Neural crest cell (in vitro differentiated cells): ENCODE measurements at places on chromosomes 7 and 10. TPM values are rescaled to one million over a fixed set of nuclear protein-coding genes. Genes with fewer than 3 reads are reported as not detected.
A peak's percentile ranks its signal among the peaks of the same experiment; 100 is the strongest.

WDR86 gene
- total RNA-seq = 24.8 and 29.8 TPM in 2 replicates

CALHM3 gene
- total RNA-seq = not detected in 2 replicates

AKR1C4 gene
- total RNA-seq = not detected in 2 replicates

GRID2IP gene
- total RNA-seq = 0.54 and 0.61 TPM in 2 replicates

FBXL13 gene
- total RNA-seq = 2.1 TPM in 2 replicates

GFRA1 gene
- 72.4 and 72.8 TPM in 2 replicates for total RNA-seq

NUTM2A gene
- 3.0 and 3.7 TPM in 2 replicates for total RNA-seq

HYAL4 gene
- not detected in 2 replicates for total RNA-seq

DNA sequence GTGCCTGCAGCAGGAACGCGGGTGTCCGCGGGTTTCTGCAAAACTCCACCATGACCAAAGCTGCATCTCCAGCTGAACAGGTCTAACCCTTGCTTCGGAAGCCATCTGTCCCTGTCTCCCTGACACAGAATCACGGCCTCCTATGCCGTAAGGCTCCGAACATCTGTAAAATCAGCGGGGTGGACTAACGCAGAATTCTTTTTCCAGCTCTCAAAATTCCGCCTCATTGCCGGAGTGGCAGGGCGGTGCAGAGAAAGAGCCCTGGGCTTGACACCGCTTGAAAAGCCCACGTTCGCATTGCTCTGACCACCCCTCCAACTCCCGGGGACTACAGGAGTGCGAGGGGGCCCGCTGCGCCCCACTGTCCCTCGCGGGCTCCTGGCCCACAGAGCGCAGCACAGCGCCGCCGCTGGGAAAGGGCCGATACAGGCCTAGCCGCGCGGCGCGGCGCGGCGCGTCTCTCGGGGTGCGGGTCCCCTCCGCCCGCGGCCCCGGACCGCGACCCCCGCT is 409 bp downstream of the DNMBP start:
- H3K27me3 ChIP-seq = peaks cover 11% of the 10 kb centered on the region
- peak overlapping the region; percentile 76 for H3K27ac ChIP-seq
- H3K4me1 ChIP-seq = peaks cover 51% of the 10 kb centered on the region
- peak; percentile 53 for DNase-seq
- H3K4me3 ChIP-seq = peak overlapping the region; percentile 91

DNA sequence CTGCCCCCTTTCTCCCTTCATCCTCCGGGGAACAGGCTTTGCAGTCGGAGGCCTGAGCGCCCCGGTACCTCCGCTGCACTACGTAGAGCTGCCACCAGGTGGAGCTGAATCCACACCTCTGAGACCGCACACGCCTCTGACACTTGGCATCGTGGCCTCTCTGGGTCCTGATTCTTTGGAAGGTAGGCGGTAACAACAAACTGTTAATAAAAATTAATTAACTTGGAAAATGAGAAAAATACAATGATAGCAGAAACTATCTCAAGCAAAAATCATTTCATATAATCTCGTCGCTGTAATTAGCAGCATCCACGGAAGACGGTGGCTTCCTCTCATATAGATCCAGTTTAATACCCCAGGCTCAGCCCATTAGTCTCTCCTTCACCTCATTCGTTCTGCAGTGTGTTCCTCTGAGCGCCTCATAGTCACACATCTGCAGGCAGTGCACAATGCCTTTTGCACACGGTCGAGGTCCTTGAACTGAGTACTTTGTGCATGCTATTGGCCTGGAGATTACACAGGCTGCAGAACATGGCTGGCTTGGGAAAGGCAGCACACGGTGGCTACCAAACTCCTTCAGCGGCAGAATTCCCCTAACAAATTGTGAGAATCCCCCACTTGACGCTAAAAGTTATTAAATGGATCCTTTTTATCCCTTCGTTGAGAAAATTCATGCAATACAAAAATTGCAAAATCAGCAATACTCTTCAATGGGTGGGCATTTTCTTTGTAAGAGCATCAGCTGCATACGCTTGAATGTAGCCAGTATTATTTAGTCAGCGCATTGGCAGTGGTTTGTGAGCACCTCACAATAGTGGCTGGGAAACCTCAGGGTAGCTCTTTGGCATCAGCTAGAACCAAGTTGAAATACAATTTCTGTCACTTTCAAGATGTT is 18.7 kb downstream of the OR9A2 start:
- H3K27ac ChIP-seq = no peak overlapping the region
- H3K4me3 ChIP-seq = no peak overlapping the region
- H3K4me1 ChIP-seq = peaks cover 4% of the 10 kb centered on the region
- H3K27me3 ChIP-seq = peaks cover 7% of the 10 kb centered on the region
- DNase-seq = peak; percentile 89

- no peaks in the 10 kb centered on the region for H3K36me3 ChIP-seq
- no peaks in the 10 kb centered on the region for H3K27me3 ChIP-seq
- no peak for DNase-seq
- H3K4me3 ChIP-seq = no peak overlapping the region
Measured at GRCh38 chr10:98404571-98405359, 10.2 kb downstream of the PYROXD2 start.

DNA sequence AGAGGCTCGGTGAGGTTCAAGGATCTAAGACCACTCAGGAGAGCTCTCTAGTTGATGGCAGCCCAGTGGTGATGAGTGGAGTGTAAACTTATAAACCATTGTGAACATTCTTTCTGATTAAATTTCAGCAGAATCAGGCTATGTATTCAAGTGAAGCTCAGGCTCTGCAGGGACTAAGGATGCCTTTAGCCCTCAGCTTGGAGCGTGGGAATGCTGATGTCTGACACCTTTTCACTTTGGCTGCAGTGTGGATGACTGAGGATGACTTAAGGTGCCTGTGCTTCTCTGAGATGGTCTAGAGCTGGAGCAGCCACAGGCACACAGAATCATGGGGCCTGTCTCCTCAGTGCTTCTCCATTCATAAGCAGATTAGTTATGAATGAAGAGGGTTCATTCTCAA is 150.4 kb downstream of the SORCS3 start:
- DNase-seq = no peak
- peaks cover 11% of the 10 kb centered on the region for H3K27me3 ChIP-seq
- H3K36me3 ChIP-seq = no peaks in the 10 kb centered on the region
- no peak overlapping the region for H3K4me3 ChIP-seq
- H3K27ac ChIP-seq = no peak overlapping the region

DNA sequence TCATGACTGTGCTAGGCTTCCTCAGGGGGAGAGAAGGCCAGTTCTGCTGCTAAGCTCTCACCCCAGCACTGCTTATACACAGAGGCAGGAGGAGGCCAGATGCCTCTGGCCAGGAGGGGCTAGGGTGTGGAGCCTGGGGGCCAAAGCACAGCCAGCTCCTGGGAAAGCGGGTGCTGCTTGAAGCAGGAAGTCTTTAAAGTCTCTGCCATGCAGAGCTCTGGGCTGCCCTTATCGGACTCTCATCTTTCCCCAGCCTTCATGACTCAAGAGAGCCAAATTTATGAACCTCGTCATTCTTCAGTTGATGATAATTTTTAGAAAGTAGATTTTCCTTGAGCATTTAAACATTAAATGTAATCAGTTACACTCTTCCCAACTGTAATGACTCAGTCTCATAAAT is 11.2 kb upstream of the TSPAN14 start:
- no peaks in the 10 kb centered on the region for H3K27me3 ChIP-seq

DNA sequence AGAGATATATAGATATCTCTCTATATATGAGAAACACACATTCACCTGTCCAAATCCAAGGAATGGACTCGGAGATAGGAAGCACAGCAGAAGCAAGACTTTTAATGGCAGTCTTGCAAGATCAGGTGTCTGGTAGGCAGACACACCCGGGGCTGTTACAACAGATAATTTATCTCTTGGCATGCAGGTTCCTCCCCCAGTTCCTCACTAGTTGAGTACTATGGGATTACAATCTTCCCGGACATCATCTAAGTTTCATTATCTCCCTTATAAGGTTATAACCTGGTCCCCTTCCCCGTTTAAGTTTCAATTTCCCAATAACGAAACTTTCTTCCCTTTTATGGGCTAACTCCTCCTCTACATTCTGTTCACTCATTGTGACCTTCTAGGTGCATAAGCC is 399.3 kb downstream of the PPP1R3A start:
- H3K4me1 ChIP-seq = no peaks in the 10 kb centered on the region
- H3K4me3 ChIP-seq = no peak overlapping the region
- H3K36me3 ChIP-seq = no peaks in the 10 kb centered on the region
- DNase-seq = no peak

DNA sequence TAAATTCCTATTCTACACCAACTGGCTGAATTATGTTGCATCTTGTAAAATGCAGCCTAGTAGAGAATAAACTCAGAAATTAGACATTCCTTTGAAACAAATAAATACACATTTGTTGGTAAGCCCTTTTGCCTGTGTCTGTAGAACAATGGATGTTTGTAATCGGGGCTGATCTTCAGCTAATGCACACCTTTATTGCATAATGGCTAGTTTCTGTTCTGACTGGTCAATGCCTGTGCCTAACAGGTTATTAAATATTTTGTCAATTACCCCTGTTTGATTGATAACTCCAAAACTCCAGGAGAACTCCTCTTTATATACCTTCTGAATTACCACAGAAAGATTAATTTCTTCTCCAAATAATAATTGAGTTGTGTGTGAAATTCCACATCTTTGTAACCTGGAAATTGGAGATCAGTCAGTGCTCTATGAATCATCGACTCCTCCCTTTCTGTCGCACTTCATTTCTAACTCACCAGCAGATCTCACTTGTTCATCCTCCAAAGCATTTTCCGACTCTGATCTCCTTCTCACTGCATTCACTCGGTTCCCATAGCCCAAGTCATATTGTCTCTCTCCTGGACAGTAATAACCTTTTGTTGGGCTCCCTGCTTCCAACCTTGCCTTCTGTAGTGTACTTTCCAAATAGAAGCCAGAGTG is 196.0 kb upstream of the FZD1 start:
- H3K27ac ChIP-seq = no peak overlapping the region
- H3K4me1 ChIP-seq = peaks cover 8% of the 10 kb centered on the region
- no peak overlapping the region for H3K4me3 ChIP-seq

GRCh38 chr7:45028920-45029344 is 28.9 kb downstream of the CCM2 start:
- H3K4me1 ChIP-seq = no peaks in the 10 kb centered on the region
- H3K27me3 ChIP-seq = no peaks in the 10 kb centered on the region
- H3K36me3 ChIP-seq = peaks cover 13% of the 10 kb centered on the region
- DNase-seq = no peak

DNA sequence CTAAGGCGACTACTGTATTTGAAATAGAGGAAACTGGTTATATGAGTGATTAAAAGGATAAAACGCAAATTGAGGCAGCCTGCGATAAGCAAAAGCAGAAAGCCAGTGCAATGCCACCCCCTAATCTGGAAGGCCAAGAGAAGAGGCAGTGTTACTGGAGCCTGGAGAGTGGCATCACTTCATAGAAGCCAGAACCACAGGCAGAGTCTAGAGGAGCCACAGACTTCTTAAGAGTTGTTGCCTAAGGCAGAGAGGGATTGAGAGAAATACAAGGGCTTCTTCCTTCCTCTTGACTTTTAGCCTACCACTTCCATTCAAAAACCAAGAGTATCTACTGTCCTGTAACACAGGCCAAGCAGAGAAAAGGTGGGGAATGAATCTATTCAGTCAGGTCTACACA is 94.9 kb upstream of the SKAP2 start:
- H3K4me3 ChIP-seq = no peak overlapping the region
- no peaks in the 10 kb centered on the region for H3K36me3 ChIP-seq
- no peaks in the 10 kb centered on the region for H3K4me1 ChIP-seq
- no peak overlapping the region for H3K27ac ChIP-seq

- H3K36me3 ChIP-seq = peaks cover 2% of the 10 kb centered on the region
- no peak overlapping the region for H3K4me3 ChIP-seq
- H3K27ac ChIP-seq = no peak overlapping the region
- no peaks in the 10 kb centered on the region for H3K4me1 ChIP-seq
- DNase-seq = no peak
Measured at GRCh38 chr10:33465747-33466146, 131.3 kb upstream of the NRP1 start.

DNA sequence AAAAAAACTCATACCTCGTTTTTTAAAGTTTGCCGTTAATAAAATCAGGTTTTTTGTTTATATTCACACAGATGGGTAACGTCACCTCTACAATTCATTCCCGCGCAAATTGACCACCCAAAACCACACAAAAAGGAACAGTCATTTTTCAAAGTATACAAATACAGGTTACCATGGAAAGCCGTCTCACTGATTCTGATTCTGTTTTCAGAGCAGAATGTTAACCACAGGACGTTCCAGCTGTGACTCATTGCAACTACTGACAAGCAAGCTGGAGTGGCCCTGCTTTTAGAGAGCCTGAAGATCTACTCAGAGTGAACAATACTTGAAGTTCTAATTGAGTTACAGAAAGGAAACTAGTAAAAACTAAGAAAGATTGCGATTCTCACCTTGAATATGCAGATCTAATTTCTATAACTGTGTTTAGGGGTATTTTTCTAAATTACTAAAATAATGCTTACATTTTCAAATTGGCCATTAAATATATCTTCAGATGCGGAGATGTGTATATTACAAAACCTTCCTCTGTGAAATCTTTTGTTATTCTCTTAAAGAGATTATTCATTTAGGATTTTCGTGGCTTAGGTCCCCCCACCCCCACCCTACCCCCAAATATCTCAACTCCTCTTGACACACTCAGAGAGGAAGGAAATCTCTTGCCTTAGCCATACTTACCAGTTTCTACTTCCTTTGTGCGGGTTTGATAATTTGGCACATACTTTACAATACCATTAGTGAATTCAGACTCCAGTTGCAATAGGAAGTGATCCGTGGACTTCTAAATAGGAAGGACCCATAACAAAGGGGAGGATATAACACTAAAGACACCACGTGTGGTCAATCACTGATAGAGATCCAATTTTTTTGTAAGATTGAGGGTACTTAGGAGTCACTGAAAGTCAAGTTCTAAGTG is 106.0 kb downstream of the CUBN start:
- peak overlapping the region; percentile 62 for H3K4me3 ChIP-seq
- H3K27ac ChIP-seq = peak overlapping the region; percentile 97
- H3K27me3 ChIP-seq = no peaks in the 10 kb centered on the region
- no peak for DNase-seq
